ENCODE measurements at places on chromosomes 6 and 20. TPM values are rescaled to one million over a fixed set of nuclear protein-coding genes. Genes with fewer than 3 reads are reported as not detected.

GRCh38 chr20:4959592-4959991, 41.7 kb downstream of the SLC23A2 start:
- no peak for DNase-seq

DNA sequence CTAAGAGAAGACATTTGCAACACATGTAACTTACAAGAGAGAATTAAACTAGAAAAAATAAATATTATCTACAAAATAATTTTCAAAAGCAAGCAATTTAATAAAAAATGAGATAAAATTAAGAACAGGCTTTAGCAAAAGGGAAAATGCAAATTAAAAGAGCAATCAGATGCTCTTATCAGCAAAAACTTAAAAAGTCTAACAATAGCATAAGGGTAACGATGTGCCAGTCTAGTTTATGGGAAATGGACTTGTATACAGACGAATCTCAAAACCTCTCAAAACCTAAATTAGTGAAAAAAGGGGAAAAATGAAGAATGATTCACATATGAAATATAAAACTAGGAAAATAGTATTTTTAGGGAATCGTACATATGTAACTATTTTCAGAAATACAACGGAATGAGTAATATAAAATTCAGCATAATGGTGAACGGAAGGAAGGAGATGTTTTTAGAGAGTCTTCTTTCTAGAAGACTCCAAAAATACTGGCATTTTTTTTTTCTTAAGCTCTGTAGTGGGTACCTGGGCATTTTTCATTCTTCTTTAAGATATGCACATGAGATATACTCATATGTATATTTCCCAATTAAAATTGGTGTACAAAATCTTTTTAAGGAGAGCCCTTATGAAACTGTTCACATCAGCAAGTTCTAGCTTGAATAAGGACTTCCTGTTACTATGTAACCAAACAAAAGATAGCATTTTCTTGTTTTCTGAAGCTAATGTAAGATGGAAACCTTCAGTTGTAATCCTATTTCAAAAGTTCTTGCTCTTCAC, 927 bp upstream of the MANEA start:
- DNase-seq, result no peak

DNA sequence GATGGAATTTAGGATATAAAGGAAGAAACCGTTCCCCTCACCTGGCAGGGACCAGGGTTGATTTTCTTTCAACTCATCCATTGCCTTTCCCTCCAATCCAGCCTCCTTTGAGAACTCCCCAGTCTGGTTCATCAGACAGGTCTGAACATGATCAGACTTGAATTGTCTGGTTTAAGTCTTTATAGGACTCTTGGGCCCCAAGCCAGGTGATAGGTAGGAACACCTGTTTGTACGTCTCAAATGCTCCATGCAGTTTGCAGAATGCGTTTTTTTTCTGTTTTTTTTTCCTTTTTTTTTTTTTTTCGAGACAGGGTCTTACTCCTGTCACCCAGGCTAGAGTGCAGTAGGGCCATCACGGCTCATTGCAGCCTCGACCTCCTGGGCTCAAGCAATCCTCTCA, 4.1 kb upstream of the CEP250 start:
- no peak for DNase-seq

The HLA-A gene
- 721 TPM for total RNA-seq

The EIF6 gene
- 244 TPM for total RNA-seq

Measured in H4 (cell line).